A549 treated with Hydrocortisone at 1 μM for 4 hours (cell line): ENCODE measurements at places on chromosomes 7 and 10. TPM values are rescaled to one million over a fixed set of nuclear protein-coding genes. Genes with fewer than 3 reads are reported as not detected.

The HOXA13 gene
- total RNA-seq, result 2.0 to 2.7 TPM (median 2.2 TPM) in 5 replicates

The LRRC4 gene
- not detected in 5 replicates for total RNA-seq

The HOXA9 gene
- total RNA-seq, result 0.32 to 0.67 TPM (median 0.54 TPM) in 5 replicates

The SPDYE2 gene
- total RNA-seq, result 0.05 TPM in 1 of 5 replicates, not detected in the others

The RBAK gene
- total RNA-seq, result 5.2 to 7.6 TPM (median 5.6 TPM) in 5 replicates
